ENCODE measurements at places on chromosomes 5 and 9. TPM values are rescaled to one million over a fixed set of nuclear protein-coding genes. Genes with fewer than 3 reads are reported as not detected.

DNA sequence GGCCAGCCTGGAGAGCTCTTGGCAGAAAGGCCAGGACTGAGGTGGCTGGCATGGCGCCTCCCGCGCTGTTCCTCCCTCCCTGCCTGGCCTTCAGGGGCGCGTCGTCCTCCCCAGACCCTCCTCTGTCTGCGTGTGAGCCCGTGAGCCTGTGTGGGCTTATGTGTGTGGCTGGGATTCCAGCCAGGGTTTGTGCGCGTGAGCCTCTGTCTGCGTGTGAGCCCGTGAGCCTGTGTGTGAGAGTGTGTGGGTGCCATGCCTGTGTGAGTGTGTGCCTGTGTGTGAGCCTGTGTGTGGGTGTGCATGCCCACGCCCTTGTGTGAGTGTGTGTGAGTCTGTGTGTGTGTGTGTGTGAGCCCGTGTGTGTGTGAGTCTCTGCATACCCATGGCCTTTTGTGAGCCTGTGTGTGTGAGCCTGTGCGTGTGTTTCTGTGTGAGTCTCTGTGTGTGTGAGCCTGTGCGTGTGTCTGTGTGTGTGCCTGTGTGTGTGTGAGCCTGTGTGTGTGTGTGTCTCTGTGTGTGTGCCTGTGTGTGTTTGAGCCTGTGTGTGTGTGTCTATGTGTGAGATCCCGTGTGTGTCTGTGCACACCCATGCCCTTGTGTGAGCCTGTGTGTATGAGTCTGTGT, 13.0 kb downstream of the RXRA start:
- no peak for DNase-seq

DNA sequence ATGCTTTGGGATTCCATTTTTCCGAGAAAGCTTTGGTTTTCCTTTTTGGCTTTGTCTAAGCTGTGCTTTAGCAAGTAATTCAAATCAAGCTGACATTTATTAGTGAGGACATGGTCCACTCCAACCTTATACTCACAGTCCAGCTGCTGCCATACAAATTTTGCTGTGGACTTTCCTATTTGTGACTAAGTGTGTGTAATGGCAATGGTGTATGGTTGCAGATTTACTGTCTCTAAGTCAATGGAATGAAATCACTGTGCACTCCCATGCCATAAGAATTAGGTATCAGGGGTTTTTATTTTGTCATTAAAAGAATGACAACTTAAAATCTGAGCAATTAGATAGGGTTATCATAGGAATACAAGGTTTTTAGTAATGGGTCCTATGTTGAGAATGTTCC, 530.0 kb downstream of the CCDC171 start:
- no peak for DNase-seq

GRCh38 chr9:22119522-22120158, 110.5 kb upstream of the CDKN2B start:
- no peak for DNase-seq

- DNase-seq, result no peak
Observed at GRCh38 chr9:94867842-94868312, 141.4 kb downstream of the AOPEP start.

- no peak for DNase-seq
Observed at GRCh38 chr5:38032149-38032548, 192.3 kb upstream of the GDNF start.

- no peak for DNase-seq
Observed at GRCh38 chr5:178740181-178740557, 9.7 kb upstream of the ZNF354A start.

DNA sequence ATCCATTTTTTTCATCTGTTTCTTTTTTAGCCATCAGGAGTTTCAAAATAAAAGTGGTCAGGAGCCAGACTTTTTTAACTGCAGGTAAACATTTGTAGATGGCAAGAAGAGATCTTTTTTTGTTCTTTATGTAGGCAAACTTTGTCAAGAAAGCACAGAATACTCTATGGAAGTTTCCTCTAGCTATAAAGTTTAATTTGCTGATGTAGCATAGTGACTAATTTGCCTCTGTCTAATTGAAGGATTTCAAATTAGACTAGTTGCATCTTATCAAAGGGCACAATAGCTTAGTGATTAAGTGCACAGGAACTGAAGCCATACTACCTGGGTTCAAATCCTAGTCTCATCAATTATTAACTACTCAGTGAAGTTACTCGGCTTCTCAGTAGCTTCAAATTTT, 22.0 kb downstream of the FGF10 start:
- no peak for DNase-seq

DNA sequence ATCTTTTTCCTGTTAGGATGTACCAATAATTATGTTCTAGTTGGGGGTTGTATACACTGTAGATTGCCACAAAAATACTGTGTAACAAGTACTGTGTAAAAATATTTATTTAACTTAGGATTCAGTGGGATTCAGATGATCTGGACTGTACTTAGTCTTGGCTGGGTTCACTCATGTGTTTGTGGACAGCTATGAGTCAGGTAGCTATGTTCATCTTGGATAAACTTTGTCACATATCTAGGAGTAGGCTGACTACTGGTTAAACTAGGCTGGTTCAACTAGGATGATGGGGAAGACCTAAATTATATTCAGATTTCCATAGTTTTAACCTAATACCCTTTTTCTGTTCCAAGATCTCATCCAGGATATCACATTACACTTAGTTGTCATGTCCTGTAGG, 32.1 kb upstream of the TNFSF15 start:
- DNase-seq, result no peak

GRCh38 chr5:142976861-142977260, 206.7 kb downstream of the ARHGAP26 start:
- DNase-seq, result no peak

The LHX6 gene
- 1.4 TPM for total RNA-seq

All from transverse colon (tissue), 4 donors.